ENCODE measurements at places on chromosomes 16 and 17.

DNA sequence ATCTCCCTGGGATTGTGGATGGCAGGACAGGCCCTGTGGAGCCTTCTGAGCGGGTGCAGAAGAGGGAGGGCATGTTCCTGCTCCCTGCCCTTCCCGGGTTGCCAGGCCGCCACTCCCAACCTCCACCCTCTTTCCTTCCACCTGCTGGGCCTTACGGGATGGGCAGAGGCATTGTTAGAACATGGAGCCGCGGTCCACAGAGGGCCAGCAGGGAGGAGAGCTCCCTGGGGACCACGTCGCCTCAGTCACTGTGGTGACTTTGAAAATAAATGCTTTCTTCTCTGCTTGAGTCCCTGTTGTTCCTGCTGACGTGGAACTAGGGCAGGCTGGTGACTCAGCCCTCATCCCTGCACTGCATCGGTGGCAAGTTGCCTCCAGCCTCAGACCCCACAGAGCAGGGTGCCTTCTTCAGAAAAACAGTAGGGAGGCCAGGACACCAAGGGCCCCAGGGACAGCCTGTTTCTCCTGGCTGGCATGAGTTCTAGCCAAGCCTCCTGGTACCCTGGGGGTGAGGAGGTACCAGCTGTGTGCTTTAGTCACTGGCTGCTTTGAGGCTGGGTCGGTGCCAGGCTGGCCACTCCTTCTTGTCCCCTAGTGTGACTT lies 224.9 kb downstream of the SEC14L1 start:
- no peak for DNase-seq

DNA sequence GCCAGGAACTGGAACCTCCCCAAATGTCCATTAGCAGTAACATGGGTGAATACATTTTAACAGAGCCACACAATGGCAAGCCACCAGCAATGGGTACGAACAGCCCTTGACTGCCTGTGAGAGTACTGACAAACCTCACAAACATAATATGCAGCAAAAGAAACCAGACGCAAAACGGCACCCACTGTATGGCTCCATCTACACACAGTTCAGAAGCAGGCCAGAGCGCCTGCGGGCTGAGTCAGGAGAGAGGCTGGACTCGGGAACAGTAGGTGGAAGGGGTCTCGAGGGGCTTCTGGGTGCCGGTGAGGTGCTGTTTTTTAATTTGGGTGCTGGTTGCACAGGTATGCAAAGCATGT lies 77.4 kb upstream of the TOB1 start:
- DNase-seq: no peak

- no peak for DNase-seq
These were observed 3.8 kb upstream of the TMC7 start for GRCh38 chr16:18979936-18980335.

GRCh38 chr17:4553669-4554068 lies 1.5 kb downstream of the MYBBP1A start:
- no peak for DNase-seq

DNA sequence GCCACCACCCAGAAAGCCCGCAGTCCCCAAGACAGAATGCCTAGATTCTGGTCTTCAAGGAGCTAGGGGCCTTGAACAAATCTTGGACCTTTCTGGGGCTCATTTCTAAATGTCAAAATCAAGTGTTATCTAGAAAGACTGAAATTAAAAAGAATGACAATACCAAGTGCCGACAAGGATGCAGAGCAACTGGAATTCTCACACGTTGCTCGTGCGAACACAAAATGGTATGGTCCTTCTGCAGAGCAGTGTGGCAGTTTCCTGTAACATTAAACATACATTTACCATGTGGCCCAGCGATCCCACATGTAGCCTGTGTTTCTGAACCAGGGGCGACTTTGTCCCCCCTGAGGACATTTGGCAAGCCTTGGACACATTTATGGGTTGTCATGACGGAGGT lies 137.9 kb downstream of the GAS7 start:
- DNase-seq: no peak

DNA sequence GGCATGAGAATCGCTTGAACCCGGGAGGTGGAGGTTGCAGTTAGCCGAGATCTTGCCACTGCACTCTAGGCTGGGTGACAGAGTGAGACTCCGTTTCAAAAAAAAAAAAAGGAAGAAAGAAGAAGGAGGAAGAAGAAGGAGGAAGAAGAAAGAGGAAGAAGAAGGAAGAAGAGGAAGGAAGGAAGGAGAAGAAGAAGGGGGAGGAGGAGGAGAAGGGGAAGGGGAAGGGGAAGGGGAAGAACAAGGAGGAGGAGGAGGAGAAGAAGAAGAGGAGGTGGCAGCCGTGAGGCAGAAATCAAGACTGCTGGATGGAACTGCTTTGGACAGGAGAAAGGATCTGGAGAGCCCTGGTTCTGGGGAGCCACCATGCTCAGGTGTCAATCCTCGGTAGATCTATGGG lies 29.7 kb upstream of the PEMT start:
- no peak for DNase-seq

GRCh38 chr17:29572691-29573557 lies 4.4 kb downstream of the TP53I13 start:
- peak; percentile 62 for DNase-seq

DNA sequence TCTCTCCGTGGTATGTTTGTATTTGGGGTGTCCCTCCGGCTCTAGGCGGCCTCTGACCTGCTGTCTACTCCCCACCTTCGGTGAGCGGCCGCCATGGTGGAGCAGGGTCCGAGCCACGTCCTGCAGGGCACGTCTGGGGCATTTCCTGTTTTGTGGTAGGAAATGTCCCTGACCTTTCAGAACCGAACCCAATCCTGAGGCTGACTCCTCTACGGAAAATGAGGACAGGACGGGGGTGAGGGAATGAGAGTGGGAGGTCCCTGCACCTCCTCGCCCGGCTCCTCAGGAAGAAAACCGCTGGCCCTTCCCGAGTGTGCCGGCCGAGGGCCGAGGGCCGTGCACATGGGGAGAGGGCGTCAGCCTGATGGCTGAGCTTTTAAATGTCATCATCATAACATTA lies 45.8 kb downstream of the WDR45B start:
- DNase-seq: no peak

DNA sequence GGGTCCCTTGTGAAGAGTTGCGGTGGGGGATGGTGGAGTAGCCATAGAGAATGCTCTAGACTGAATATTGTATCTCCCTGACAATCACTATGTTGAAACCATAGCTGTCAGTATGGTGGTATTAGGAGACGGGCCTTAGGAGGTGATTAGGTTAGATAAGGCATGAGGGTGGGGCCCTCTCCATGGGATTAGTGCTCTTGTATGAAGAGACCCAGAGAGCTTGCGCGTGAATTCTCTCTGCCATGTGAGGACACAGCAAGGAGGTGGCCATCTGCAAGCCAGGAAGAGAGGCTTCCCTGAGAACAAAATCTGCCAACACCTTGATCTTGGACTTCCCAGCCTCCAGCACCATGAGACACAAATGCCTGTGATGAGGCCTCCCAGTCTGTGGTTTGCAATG lies 34.5 kb upstream of the MGAT5B start:
- DNase-seq: no peak

GRCh38 chr17:30832438-30833124 lies 815 bp downstream of the ATAD5 start:
- no peak for DNase-seq

GRCh38 chr17:19492141-19492540 lies 41.5 kb upstream of the SLC47A1 start:
- no peak for DNase-seq

GRCh38 chr17:33725675-33726271 lies 432.7 kb upstream of the ASIC2 start:
- DNase-seq: no peak

DNA sequence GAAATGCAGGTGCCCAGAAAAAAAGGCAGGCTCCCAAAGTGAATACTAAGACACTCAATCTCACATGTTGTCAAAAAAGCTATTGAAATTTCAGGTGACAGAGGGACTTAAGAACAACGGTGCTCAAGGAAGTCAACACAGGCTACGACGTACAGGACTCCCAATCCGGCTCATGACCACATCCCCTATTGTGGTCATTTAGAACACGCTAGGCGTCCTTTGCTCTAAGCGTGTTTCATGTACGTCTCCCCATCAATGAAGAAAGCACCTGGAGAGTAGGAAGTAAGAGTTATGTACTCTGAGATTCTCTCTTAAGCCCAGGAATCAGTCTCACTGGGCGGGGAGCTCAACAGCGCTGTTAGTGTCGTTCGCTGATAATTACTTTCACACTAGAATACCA lies 94.1 kb downstream of the MRM3 start:
- no peak for DNase-seq

DNA sequence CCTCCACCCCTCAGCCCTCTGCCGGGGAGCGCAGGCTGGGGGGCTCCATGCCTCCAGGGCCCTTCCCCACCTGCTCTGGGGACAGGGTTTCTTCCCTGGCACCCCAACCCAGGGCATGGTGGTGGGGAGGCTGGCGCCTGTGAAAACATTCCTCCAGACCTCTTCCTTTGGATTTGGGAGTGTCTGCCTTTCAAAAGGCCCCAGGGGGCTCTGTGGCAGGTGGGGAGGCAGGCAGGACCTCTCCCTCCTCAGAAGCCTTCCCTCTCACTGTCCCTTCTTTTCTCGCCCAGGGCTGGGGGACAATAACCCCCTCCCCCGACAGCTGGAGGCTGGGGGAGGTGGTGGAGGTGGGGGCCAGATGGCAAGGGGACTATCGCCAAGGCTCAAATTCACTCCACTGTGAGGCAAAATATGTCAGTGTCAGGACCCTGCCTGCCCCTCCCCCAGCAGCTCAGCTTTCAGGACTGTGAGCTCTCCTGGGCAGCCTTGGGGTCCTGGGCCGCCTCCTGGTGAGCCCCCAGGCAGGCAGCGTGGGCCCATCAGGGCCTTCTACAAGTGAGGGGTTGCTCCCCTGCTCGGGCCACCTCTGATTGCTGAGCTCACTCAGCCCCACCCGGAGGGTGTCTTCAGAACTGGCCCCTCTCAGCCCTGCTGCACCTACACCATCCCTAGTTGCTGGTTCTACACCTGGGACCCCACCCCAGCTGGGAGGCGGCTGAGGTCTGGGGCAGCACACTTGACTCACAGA lies 1.8 kb downstream of the CDH15 start:
- DNase-seq: no peak

GRCh38 chr17:6943406-6943805 lies 52.4 kb upstream of the ALOX12 start:
- no peak for DNase-seq

DNA sequence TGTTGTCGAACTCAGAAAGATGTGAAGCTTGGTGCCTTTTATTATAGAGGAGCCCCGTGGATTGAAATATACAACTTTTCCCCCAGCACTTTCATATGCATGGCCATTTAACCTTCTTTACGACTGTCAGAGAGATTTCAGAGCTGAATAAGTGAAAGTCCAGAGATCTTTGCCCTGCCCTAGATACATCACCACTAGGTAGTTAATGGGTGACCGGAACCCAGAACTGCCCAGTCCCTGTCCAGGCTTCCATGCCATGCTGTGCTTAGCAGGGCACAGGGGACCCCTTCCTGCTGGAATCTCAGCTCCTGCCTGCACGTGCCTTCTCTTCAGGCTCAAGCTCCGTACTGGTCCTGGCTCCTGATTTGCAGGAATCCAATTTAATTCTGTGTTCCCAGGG lies 32.2 kb downstream of the SRL start:
- no peak for DNase-seq

DNA sequence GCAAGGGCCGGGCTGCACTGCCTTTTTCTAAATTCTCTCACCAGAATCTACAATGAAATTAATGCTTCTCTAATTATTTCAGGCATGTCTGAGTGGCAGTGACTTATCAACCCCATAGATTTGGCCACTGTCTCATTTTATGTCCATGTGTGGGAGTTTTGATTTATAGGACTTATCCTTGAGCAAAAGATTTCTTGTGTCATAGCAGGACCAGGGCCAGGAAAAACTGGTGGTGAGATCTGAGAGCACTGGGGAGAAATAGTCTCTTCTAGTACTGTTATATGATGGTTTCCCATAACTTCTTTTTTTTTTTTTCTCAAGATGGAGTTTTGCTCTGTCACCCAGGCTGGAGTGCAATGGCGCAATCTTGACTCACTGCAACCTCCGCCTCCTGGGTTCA lies 1.5 kb upstream of the KRT23 start:
- DNase-seq: no peak

- DNase-seq: no peak
These were observed 71.5 kb downstream of the CYTH1 start for GRCh38 chr17:78710607-78711006.

- no peak for DNase-seq
These were observed 127.8 kb downstream of the CDH8 start for GRCh38 chr16:61908426-61908825.

GRCh38 chr17:37100231-37100630 lies 151.5 kb downstream of the AATF start:
- no peak for DNase-seq

- no peak for DNase-seq
These were observed 113.9 kb upstream of the ADAMTS18 start for GRCh38 chr16:77548766-77549165.

GRCh38 chr17:63440127-63440769 lies 5.9 kb downstream of the CYB561 start:
- peak; percentile 21 for DNase-seq
